ENCODE measurements at places on chromosomes 6 and 20.

- no peak for DNase-seq
These were observed 29.5 kb downstream of the TCF21 start for GRCh38 chr6:133918208-133918930.

- DNase-seq, result no peak
These were observed 547.1 kb upstream of the ZNF337 start for GRCh38 chr20:26243731-26244130.

- no peak for DNase-seq
These were observed 5.8 kb upstream of the HEY2 start for GRCh38 chr6:125743604-125744003.

- no peak for DNase-seq
These were observed 10.7 kb upstream of the BPIFB1 start for GRCh38 chr20:33272155-33272873.

DNA sequence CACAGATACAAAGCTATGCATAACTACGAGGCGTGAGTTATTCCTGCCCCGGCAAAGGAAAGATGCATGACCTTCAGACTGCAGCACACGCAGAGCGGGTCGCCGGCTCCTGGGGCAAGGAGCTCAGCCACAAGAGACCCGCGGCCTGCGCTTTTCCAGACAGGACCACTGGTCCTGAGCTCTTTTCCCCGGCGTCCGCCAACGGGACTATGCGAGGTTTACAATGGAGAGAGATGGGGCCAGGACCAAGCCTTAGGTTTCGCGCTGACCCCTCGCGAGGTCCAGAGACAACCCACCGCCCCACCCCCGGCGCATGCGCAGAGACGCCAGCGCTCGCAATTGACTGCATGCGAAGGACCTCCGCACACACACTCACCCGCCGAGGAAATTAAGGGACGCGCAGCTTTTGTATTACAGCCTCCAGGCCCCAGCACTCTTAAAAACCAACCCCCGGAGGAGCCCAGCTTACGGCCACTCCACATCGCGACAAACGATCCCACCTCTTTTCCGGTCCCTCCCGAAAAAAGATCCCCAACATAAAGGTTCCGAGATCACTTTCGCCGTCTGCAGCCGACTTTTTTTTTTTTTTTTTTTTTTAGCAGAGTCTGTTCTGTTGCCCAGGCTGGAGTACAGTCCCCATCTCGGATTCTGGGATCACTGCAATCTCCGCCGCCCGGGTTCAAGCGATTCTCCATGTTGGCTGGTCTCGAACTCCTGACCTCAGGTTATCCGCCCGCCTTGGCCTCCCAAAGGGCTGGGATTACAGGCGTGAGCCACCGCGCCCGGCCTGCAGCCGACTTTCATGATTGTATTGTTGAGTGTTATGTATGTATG lies at the start of gene COQ3:
Gene COQ3, minus strand, starts transcription at position 498 of the 834 bp plus-strand sequence. Its CDS starts 16 bp downstream, at position 482.
- peak; percentile 85 for DNase-seq

DNA sequence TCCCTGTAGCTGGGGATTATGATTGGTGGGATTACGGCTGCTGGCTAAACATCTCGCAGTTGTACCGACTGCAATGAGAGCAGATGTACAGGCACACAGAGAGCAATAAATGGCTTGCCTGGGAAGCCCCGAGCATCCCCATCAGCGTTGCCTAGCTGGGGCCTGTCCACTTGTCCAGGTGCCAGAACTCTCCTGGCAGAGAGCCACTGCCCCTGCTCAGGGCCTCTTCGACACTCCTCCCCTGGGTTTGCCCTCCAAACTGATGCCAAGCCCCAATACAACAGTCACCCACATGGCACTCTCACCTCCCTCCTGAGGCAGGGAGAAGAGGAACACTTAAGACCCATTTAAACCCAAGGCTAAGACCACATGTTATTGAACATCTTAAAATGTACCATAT lies 715.1 kb downstream of the PTPRT start:
- no peak for DNase-seq

DNA sequence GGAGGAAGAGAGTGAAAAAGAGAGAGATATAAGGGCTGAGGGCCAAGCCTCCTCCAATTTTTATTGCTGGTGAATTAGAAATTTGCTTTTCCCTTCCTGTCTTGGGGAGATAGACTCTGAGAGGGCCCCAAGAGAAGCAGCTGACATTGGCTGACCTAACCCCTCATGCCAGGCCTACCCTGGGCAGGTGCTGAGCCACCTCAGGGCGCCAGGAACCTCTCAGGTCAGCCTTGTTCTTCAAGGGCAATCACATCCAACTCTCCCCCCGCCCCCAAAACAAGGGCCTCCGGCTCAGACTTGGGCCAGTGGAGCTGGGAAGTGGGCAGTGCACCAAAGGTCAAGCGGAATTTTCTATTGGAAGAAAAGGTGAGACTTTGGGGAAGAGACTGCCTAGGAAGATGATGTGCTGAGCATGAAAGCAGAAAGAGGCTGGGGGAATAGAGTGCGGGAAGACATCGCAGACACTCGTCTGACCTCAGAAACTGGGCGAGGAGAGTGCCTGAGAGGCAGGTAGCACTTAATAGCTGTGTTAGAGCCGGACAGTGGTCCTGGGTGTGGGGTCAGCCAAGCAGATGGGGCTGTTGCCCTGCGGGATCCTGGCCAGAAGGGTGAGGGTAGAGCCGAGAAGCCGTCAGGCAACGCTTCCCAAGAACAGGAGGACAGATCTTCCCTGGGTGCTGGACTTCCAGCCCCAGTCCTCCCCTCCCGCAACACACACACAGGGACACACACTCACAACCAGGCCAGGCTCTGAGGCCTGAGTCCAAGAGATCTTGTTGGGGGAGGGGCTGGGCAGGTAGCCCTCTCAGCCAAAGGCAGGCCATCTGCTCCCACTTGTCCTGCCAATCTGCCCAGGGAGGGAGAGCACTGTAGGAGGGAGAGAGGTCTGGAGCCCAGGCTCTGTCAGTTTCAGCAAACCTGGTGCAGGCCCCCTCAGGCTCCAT lies 3.7 kb upstream of the FASTKD5 start:
- DNase-seq, result no peak

DNA sequence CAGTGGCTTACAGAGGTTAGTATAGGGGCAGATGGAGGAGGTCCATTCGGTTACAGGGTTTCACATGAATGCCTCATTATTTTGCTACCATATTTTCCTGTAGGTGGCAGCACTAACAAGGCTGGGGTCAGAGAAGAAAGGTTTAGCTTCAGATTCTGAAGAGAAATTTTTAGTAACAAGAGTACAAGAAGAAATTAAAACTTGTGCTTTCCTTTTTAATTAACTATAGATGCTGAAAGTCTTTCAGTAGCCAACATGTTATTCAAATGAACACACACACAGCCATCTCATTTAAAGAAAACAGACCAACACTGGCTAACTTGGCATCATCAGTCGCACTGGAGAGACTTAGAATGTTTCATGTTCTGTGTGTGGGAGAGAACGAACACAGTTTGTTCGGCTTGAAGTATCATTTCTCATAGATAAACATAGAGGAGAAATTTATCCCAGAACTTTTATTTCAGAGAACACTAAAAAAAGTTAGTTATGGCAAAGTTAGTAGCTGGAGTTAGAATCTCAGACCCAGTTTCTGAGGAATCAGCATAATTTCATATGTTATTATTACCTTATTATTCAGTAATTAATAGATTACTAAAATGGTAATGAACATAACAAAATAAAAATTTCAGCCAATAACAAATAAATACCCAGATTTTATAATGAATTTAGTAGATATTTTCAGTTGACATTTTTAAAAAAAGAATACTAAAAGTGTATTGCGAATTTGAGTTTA lies 314.0 kb upstream of the RSPO3 start:
- DNase-seq, result peak; percentile 18

GRCh38 chr6:147194652-147195411 lies 9.4 kb upstream of the STXBP5 start:
- DNase-seq, result no peak

DNA sequence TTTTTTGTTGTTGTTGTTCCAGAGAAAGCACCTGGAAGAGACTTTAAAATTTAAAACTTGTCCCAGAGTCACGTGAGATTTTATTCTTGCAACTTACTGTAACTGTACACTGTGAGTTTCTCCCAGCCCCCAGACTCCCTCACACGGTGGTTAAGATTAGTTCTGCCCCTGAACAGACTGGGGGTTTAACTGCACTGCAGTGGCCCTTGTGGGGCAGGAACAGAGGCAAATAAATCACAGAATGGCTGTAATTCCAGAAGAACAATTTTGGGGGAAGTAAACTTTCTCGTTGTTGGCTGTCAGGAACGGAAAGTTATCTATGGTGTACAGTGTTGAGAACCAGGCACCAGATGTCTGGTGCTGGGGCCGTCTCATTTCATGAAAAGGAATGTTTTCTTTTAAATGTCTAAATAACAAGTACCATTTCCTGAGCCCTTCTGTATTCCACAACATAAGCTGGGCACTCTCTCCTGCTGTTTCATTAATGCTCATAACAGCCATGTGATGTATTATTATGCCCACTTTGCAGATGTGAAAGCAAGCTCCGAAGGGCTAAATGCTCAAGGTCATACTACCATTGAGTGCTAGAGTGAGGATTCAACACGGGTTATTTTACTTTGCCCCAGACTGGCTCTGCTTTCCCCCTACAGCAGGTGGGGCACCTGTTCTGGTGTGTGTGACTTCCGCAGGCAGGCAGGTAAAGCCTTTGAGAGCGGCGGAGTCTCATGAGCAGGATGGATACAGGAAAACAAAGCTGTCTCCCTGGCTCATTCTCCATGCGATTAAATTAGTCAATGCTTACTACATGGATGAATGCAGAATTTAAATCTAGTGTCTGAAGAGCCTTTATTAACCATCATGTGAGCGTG lies 30.5 kb downstream of the CNKSR3 start:
- DNase-seq, result no peak

DNA sequence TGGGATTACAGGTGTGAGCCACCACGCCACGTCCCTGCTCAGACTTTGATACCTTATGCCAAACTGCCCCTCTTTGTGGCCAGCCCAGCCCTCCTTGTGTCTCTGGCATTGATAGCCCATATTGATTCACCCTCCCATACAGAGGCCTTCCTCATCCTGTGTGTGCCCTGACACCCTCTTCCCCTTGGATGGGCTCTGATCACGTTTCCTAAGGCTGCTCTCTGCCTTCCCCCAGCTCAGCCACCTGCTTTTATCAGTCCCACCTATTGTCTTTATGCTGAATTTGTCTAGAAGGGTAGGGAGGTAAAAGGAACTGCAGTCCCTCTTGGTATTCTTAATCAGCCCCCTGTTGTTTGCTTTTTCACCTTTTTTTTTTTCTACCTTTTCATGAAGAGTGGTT lies 95.9 kb downstream of the CDKAL1 start:
- no peak for DNase-seq

GRCh38 chr6:132973514-132973993 lies 159.2 kb downstream of the RPS12 start:
- no peak for DNase-seq

DNA sequence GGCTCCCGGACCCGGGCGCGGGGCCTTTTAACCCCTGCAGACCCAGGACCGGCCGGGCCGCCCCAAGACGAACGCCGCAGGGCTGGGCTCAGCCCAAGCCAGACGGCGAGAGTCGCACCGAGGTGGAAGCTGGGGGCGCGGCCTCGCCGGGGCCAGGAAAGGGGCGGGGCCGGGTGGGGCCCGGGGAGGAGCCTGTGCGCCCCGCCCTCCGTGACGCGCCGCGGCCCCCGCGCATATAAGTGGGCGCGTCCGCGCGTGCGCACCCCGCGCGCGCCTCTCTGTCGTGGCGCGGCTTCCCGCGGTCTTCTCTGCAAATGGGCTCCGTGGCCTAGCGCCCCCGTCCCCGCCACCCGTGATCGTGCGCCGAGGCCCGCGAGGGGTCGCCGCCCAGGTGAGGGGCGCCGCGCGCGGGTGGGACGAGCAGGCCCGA lies at the start of gene PPDPF:
Gene PPDPF, plus strand, starts transcription at position 262 of the 430 bp plus-strand sequence. CDS start 544 bp downstream, outside the sequence.
- DNase-seq, result peak; percentile 100

- no peak for DNase-seq
These were observed 19.7 kb downstream of the AKIRIN2 start for GRCh38 chr6:87682310-87682709.

GRCh38 chr6:26552640-26553188 lies 14.5 kb downstream of the HMGN4 start:
- no peak for DNase-seq

DNA sequence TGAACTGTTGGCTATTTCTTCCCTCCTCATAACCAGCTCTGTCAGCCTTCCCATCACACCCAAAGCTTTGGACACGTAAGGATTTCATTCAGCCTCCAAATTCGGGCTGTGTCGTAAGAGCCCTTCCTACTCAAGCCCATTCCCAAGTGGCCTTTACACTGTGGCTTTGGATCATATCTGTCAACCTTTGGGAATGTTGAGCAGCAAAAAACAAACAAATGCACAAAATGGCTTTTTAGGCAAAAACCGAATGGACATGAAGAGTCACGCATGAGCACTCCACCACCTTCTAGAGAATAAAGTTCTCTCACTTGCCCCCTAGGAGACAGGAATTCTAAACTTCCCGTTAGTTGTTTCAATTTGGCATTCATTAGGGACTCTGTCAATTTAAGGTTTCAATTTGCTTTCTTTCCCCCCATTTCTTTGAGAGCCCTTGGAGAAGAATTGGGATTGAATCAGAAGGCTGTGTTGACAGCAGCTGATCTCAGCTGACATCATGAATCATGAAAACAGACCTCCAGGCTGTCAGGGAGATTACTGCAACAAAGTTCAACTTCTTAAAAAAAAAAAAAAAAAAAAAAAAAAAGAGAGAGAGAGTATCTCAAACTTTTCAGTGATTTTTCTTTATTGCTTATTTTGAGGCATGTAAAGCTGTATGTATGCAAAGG lies 110.3 kb downstream of the BCAS1 start:
- DNase-seq, result no peak

- DNase-seq, result no peak
These were observed 7.1 kb downstream of the FHL5 start for GRCh38 chr6:96570053-96570452.

DNA sequence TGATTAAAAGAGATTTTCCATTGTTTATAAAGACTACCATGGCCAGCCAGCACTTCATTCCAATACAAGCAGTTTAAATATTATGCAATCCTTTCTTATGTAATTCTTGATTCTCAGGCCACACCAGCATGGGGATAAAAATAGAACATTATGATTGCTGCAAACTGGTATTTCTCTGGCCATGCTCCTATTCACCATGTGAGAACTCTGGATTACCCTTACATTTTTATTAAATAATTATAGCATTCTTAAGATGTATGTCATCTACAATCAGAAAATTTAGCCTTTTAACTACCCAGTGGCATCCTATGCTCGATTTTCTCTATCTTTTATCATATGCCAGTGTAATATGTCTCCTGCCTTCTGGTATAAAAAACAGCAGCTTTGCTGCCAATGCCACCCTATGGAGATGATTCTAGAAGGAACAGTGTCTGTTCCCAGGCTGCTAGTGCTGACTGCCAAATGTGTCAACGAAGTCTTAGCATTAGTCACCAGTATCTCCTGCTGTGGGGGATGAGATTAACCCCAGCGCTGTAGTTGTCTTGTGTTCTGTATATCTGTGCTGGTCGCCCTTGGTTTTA lies 501.4 kb downstream of the BCKDHB start:
- DNase-seq, result no peak

DNA sequence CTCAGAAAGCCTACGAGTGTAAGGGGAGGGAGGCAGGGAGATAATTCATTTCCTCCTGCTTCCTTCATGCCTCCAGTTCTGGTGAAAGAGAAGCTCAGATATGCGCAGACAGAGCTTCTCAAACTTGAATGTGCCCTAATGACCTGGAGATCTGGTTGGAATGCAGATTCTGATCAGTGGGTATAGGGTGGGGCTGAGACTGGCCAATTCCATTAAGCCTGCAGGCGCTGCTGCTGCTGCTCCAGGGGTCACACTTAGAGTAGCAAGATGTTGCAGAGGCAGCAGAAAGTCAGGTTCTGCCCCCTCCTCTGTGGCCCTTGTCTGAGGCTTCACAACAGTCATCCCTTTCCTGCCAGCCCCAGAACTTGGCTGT lies 161.0 kb downstream of the DHX35 start:
- DNase-seq, result no peak
